Mononuclear cell (primary cell): ENCODE measurements at places on chromosomes 7 and 10. TPM values are rescaled to one million over a fixed set of nuclear protein-coding genes. Genes with fewer than 3 reads are reported as not detected.

AHR gene
- 490 TPM for total RNA-seq

BRAF gene
- total RNA-seq, result 106 TPM

TMEM140 gene
- 51.4 TPM for total RNA-seq

OPN1SW gene
- not detected for total RNA-seq

TMEM196 gene
- total RNA-seq, result not detected

ADRB1 gene
- total RNA-seq, result 2.4 TPM

TSPAN15 gene
- total RNA-seq, result 1.6 TPM

PRTFDC1 gene
- 3.0 TPM for total RNA-seq

SPAM1 gene
- total RNA-seq, result not detected
